Pancreas (tissue), 10 donors: ENCODE measurements at places on chromosomes 12 and 14. TPM values are rescaled to one million over a fixed set of nuclear protein-coding genes. Genes with fewer than 3 reads are reported as not detected.

The C1S gene
- total RNA-seq = 20.4 TPM

The TSPAN8 gene
- 22.0 TPM for total RNA-seq

The RERGL gene
- total RNA-seq = 0.37 TPM

The TMED8 gene
- total RNA-seq = 6.2 TPM

The OR6C2 gene
- not detected for total RNA-seq

The REM2 gene
- 0.28 TPM for total RNA-seq

The COQ6 gene
- total RNA-seq = 8.1 TPM

The REP15 gene
- 0.98 TPM for total RNA-seq

- no peak for DNase-seq
Measured at GRCh38 chr12:123233505-123234308, 471 bp downstream of the MTRFR start.

DNA sequence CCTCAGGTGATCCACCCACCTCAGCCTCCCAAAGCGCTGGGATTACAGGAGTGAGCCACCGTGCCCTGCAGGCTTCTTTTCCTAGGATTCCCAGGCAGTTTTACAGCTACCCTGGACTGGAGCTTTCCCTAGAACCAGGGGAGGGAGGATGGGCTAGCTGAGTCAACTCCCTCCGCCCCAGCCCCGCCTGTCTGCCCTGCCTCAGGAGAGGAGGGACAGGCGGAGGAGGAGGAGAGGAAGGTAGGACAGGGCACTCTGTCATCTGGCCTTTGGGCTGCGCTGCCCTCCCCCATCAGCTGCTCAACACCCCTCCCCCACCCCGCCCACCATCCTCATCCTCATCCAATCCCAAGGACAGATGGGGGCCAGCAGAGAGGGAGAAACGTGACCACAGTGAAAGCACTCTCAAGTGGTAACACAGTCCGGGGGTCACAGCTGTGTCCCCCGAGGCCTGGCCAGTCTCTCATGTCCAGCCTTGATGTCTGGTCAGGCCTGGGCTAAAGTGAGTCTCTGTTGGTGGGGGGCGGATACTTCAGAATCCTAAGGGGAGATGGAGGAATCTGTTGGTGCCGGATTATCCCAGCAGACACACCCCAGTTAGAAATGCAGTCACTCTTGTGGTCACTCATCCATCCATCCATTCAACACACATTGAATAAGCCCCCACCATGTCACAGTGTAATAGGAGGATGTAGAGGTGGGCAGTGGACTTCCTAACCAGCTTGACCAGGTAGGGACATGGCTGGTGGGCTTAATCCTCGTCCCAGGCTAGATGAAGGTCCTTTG is 12.3 kb downstream of the FIGNL2 start:
- no peak for DNase-seq

DNA sequence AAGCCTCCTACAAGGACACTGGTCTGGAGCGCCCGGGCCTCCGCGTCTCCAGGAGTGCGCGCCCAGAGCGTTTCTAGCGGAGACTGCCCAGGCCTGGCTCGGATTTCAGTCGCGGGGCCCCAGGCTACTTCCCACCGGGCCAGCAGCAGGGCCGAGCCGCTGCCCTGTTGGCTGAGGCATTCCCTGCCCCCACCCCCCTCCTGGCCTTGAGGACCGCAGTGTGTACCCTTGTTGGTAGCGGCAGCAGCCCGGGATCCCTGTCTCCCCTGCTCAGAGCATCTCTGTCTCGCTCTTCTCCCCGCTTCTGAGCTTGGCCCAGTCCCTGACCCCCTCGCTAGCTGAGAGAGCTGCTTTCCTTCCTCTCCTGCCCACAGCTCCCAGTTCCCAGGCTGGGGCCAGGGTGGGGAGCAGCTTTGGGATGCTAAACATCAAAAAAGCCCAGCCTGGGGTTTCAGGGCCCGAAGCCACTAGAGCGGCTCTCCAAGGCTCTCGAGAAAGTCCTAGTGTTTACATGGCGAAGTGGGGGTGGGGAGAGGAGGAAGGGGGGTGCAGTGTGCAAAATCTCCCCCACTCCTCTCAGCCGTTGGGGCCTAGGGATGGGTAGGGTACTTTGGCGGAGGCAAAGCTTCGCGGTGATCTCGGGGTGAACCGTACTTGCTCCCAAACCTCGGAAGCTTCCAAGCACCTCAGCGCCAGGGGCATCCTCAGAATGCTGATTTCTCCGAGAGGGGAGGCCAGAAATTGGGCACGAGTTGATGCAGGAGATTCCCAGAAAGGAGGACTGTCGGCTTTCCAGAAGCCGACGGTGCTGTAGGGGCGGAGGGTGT is 6.4 kb downstream of the NKX2-1 start:
- DNase-seq = no peak

DNA sequence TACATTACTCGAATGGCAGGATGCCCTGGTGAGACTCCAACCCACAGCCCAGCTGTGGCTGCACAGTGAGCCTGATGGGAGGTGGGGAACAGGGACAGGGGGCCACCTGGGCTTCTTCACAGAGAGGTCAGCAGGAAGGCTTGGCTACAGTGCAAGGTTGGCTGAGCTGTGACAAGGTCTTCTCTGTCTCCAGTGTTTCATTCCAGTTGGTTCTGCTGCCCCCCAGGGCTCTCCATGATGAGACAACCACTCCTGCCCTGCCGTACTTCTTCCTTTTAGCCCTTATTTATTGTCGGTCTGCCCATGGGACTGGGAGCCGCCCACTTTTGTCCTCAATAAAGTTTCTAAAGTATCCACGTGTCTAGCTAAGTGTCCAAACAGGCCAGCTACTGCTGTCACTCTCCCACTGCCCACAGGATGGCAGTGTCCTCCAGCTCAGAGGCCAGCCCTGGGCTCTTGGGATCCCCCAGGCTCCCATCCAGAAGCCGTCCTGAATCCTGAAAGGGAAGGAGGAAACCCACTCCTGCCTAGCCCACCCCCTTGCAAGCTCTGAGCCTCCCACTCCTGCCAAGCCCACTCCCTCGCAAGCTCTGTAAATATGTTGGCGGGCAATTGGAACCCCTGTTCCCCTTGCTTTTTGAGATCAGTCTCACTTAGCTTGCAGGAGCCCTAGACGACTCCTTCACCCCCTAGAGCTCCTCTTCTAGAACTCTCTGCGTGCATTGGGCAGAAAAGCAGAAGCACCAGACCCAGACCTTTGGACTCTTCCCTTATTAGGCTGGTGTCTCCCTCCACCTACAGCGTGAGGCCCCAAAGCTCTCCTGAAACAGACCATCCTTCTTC is 5.4 kb downstream of the C1QL4 start:
- DNase-seq = peak; percentile 79

DNA sequence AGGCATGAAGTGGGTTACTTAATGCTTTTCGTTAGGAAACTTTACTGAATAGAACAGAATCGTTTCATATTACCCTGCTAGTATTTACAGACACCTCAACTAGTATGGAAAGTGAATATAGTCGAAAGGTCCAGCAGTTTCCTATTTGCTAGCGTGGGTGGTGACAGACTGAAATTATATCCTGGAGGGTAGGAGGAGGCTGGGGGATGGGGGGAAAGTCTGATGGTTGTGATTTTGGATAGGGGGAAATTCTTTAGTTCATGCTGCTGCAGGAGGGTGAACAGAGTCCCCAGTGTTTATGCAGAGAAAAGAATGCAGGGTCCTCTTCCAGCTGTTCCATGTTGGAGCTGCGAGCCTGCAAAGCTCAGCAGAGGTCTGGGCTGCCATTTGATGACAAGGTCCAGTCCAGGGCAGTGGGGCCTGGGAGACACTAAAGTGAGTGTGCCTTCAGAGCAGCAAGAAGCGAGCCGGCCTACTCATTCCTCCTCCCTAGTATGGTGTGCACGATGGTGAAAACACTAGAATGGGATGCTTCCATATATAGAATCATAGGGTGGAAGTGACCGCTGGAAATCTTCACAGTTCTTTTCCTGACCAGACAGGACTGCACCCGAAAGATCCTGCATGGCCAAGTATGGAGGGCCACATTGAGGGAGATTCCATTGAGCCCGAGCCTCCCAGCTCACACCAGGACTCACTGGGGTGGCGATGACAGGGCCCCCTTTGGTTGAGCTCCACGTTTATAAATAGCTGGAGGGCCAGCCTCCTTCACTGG is 2.1 kb downstream of the SAMD4A start:
- no peak for DNase-seq

- peak; percentile 68 for DNase-seq
Measured at GRCh38 chr12:116662612-116663144, 75.2 kb downstream of the SPRING1 start.
